ENCODE measurements at places on chromosomes 5 and 9.

DNA sequence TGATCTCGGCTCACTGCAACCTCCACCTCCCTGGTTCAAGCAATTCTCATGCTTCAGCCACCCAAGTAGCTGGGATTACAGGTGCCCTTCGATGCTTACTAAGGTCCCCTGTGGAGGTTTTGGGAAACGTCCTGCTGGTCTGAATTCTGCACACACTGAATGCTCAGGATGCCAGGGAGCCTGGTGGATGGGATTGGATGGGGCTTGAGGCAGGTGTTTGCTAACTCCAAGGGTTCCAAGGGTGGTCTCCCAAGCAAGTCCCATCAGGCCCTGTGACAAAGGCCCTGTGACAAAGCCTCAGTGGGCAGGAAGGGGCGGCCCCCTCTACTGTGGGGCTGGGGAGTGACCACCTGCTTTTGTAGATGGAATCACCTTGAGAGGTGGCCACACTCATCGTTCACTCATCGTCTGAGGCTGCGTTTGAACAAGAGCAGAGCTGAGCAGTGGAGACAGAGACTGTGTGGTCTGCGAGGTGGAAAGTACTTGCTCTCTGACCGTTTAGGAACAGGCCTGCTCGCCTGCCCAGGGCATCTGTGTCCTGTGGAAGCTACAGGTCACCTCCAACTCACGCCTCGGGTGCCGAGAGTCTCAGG lies 40.2 kb downstream of the MRPL36 start:
- no peak for DNase-seq

- no peak for DNase-seq
Observed at GRCh38 chr5:74020503-74020902, 394.5 kb downstream of the ARHGEF28 start.

- no peak for DNase-seq
Observed at GRCh38 chr9:114304416-114305188, 18.3 kb upstream of the ORM1 start.

DNA sequence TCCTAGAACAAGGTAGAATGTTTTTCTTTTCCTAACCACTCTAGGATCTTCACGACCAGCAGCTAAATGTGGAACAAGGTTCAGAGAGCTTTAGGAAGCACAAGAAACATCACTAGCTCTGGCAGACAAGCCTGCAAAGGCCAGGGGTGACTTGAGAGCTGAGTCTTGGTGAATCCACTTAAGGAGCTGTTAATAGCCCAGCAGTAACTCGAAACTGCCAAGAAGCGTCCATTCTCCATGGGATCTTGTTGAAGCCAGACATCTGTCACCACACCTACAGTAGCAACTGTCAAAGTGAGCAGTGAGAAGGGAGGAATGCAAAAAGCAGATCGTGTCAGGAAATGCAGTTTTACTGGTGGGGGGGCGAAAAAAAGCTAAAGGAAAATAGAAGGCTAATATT lies 87.2 kb downstream of the ATPSCKMT start:
- no peak for DNase-seq

DNA sequence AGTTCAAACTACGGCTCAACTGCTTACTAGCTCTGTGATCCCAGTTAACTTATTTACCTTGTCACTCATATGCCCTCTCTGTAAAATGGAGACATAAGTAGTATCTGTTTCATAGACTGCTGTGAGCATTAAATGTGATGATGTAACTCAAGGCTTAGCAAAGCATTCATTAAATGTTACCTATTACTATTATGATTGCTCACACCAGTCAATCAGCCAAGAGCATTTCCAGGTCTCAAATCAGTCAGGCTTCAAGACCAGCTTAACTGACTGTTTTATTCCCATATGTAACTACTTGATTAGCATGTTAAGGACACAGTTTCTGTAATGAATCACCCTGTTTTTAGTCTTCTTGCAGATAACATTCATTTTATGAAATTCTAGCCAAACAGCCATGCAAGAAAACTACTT lies 413.3 kb downstream of the MLLT3 start:
- no peak for DNase-seq

GRCh38 chr9:7909537-7909936 lies 110.0 kb upstream of the DMAC1 start:
- no peak for DNase-seq

- no peak for DNase-seq
Observed at GRCh38 chr5:14416621-14417275, 164.8 kb upstream of the OTULINL start.

GRCh38 chr5:57770039-57770438 lies 287.4 kb upstream of the ACTBL2 start:
- DNase-seq: no peak

- no peak for DNase-seq
Observed at GRCh38 chr9:13817754-13818278, 496.1 kb downstream of the NFIB start.

- no peak for DNase-seq
Observed at GRCh38 chr5:105057001-105057436, 1494.4 kb upstream of the NUDT12 start.

DNA sequence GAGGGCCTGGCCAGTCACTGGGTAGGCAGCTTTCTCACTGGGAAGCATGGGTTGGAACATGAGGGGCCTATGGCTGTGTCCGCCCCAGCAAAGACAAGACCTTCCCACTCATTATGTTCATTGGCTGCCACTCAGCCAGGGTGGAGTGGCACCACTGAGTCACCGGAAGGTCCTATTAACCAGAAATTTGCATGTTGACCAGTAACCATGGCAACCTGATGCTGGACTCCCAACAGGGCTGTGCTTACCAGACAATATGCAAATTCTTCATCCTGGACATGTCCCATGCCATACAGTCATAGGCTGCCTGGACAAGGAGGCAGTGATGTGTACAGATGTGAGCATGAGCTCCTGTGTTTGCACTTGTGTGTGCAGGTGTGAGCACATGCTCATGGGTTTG lies 66.7 kb downstream of the PSD2 start:
- no peak for DNase-seq

DNA sequence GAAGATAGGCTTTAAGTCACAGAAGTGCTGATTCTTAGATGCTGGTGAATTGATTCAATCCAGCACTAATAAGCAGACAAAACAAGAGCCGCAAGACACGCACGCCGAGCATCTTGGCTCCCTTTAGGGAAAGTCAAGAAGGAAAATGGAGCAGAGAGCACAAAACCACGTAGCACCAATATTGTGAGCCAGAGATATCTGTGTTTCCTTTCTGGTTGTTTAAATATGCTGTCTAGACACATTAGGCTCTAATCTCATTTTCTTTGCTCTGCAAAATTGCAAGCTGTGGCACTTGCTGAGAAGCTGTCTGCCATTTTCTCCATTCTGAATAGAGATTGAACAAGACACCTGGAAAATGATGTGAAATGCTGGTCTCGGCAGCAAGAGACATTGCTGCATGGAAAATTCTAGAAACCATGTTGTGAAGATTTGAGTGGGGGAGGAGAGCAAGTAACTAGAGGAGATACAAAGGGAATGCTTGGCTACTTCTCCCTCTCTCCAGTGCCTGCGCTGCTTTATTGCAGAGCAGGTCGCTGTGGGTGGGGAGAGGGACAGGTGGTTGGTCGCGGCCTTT lies 336.3 kb downstream of the MED10 start:
- DNase-seq: no peak

- no peak for DNase-seq
Observed at GRCh38 chr5:178349625-178350353, 117.2 kb upstream of the PHYKPL start.

DNA sequence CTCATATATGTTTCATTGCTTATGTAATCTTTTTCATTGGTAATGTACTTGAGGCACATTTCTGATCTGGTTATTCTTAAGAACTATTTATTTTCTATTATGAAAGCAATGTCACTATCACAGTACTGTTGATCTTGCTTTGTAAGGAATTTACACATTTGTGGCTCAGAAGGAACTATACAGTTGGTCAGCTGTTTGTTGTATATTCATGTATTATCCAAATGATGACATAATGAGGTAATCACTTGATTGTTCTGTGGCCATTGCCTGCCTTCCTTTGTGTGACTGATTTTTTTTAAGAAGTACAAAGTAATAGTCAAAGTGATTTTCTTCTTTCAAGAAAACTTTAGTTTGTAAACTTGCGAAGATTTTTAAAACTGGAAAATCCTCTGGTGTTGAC lies 399.9 kb downstream of the TMEM161B start:
- DNase-seq: no peak

DNA sequence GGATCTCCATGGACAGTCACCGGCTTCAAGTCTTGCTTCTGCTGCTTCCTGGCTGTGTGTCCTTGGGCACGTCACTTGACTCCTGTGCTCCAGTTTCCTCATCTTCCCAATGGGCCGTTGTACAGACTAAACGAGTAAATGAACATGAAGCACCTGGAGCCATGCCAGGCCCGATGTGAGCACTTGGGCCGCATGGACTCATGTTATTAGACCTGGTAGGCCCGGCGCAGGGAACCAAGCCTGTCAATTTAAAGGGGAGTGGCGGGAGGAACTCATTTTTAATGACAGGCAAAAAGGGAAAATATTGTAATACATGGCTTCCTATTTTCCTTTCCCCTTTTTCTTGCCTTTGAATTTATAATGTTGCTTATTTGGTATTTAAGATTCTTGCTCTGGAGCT lies 47.5 kb downstream of the TENT4A start:
- DNase-seq: no peak

DNA sequence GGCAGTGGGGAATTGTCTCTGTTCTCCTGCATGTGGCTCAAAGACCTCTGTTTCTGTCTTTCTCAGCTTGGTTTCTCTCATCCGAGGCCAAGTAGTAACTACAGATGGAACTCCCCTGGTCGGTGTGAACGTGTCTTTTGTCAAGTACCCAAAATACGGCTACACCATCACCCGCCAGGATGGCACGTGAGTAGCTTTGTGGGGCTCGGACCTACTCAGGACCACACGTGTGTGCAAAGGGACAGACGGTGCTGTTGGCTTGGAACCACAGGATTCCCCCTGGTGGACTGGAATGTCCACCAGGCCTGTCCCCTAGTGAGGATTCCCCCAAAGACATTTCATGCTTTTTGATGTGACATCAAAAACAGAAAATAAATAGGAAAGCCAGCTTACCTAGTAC lies 96.3 kb upstream of the WWC1 start:
- DNase-seq: no peak

DNA sequence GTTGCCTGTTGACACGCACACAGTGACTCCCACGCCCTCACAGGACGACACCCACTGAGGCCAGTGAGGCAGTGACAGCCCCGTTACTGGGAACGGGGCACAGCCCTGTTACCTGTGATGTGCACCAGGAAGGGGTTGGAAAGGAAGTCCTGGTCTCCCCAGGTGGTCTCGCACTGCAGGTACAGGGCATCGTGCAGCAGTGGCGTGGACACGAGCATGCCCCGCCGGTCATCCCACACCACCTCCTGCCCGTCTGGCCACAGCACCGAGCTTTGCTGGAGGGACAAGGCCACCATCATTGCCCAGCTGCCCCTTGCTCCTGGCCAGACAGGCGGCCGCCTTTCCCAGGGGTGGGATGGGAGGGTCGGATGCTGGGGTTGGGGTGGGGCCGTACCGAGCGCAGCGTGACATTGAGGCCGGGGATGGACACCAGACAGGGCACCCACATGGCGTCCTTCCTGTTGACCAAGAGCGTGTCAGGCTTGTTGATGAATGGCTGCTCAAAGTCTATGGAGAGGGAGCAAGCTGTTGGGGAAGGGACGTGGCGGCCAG lies 19.5 kb downstream of the FLT4 start:
- DNase-seq: no peak

DNA sequence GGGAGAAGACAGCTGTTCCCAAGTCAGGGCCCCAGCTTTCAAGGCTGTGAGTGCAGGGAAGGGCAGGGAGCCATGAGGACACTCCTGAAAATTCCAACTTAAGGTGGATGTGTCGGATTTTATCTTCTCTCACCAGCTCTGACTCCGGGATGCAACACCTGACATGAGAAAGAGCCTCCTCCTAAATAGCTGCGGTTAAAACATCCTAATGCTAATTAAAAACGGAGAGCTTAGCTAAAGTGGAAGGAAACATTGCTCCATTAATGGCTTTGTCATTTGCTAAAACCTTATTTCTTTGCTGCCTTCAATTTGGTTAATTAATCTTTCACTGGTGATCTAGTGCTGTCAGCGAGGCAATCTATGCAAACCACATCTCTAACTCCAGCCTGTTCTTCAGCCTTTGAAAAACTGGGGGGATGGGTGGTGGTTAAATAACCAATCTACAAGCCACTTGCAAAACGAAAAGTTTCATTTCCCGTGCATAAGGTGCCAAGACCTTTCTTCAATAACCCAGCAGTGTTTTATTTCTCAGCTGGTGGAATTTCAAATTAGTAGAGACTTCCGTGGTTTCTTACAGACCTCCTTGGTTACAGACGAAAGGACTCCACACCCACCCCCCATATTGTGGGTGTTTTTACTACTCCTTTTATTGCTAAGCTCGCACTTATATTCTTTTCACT lies 379.6 kb downstream of the MLLT3 start:
- DNase-seq: no peak

GRCh38 chr5:79201206-79201605 lies 34.7 kb upstream of the JMY start:
- DNase-seq: no peak

DNA sequence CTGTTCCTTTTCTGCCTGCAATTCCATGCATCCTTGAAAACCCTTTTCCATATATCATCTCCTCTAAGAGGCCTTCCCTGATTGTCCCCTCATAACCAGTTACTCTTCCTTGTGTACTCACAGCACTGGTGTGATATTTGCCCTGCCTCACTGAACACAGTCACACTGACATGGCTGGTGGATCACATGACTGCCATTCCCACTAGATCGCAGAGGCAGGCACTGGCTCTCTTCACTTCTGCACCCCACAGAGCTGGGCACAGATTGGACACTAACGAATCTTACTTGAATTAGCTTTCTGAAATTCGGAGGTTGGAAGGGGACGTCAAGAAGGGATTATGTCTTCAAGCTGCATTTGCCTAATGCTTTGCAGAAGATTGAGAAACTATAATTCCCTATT lies 208.0 kb downstream of the PAPPA start:
- DNase-seq: no peak

- DNase-seq: no peak
Observed at GRCh38 chr9:23254404-23255184, 571.4 kb downstream of the ELAVL2 start.

GRCh38 chr5:43357878-43358281 lies 44.7 kb upstream of the HMGCS1 start:
- no peak for DNase-seq

GRCh38 chr5:76804266-76804665 lies 14.6 kb upstream of the F2RL1 start:
- peak; percentile 78 for DNase-seq

DNA sequence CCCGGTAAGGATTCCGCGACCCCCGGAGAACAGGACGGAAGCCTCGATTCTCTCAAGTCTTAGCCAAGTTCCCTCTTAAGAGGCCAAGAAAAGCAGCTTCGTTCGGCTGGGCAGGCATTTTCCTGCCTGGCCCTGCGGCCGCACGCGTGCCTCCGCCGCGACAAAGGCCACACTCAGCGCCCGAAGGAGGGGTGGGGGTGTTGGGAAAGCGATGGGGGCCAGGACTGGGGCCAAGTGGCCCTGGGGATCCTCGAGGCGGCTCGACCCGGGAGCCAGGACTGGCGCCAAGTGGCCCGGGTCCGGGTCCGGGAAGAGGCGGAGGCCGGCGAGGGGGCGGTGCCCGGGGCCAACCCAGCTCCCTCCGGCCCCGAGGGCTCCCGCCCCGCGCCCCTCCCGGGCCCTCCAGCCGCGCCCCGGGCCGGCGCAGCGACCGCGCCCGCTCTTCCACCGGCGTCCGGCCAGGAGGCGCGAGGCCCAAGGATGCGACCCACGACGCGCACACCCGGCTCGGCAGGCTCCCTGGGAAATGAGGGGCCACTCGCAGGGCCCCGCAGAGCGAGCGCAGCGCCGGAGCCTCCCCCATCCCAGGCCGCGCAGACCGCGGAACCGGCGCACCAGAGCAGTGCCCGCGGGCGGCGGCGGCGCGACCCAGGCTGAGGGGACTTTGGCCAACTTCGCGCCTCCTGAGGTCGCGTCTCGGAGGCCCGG lies 756 bp downstream of the VAV2 start:
- DNase-seq: no peak

GRCh38 chr5:119385136-119385535 lies 29.3 kb downstream of the TNFAIP8 start:
- DNase-seq: no peak

Data from RCC 7860 (cell line).